COR-L47 (cell line): ENCODE measurements at places on chromosomes 2 and 18.

GRCh38 chr2:158497486-158497885 is 40.7 kb downstream of the PKP4 start:
- no peak for DNase-seq

- no peak for DNase-seq
Observed at GRCh38 chr2:122866095-122866494, 1110.6 kb downstream of the TSN start.

GRCh38 chr18:54031243-54031642 is 193.2 kb downstream of the MBD2 start:
- DNase-seq = no peak

DNA sequence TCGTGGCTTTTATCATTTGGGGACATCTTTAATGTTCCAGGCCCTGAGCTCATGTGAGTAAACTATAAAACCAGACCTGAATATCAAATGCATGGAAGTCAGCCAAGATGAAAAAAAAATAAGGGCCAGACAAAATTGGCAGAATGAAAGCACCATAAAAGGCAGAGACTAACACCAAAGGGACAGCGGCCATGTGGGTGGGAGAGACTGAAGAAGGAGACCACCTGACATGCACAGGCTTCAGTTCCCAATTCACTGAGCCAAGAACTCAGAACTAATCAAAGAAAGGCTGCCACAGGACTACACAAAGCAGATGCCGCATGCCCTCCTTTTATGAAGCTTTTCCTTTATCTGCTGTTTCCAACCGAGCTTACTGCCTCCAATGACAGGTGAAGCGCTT is 267.1 kb downstream of the RAD51AP2 start:
- DNase-seq = no peak

- no peak for DNase-seq
Observed at GRCh38 chr2:153287109-153287801, 191.3 kb downstream of the RPRM start.

DNA sequence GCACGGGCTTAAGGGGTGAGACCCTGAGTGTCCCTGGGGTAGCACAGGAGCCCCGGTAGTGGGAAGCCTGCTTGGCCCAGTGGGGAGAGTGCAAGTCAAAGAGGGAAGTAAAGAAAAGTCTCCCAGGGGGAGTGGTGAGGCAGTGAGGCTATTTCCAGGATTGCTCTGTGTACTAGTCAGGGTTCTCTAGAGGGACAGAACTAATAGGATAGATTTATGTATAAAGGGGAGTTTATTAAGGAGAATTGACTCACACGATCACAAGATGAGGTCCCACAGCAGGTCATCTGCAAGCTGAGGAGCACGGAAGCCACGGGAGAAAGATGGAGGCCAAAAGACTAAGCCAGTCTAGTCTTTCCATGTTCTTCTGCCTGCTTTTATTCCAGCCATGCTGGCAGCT is 45.5 kb downstream of the CMPK2 start:
- no peak for DNase-seq

DNA sequence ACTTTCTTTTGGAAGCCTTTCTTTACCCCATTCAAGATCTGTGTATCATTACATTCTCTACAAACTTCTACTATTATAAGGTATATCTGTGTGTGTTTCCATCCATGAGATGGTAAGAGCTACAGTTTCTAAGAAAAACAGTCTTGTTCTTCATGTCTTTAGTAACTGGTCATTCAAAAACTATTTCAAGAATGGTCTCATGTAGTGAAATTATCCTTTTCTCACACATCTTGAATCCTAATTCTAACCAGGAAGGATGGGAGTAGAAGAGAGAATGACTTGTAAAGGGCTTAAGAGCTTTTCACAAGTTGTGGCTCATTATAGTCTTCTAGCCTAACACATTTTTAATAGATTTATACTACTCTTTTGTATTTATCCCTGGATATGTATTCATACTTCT is 47.3 kb downstream of the ROCK1 start:
- DNase-seq = no peak

- no peak for DNase-seq
Observed at GRCh38 chr2:26838121-26838906, 9.6 kb upstream of the DPYSL5 start.

DNA sequence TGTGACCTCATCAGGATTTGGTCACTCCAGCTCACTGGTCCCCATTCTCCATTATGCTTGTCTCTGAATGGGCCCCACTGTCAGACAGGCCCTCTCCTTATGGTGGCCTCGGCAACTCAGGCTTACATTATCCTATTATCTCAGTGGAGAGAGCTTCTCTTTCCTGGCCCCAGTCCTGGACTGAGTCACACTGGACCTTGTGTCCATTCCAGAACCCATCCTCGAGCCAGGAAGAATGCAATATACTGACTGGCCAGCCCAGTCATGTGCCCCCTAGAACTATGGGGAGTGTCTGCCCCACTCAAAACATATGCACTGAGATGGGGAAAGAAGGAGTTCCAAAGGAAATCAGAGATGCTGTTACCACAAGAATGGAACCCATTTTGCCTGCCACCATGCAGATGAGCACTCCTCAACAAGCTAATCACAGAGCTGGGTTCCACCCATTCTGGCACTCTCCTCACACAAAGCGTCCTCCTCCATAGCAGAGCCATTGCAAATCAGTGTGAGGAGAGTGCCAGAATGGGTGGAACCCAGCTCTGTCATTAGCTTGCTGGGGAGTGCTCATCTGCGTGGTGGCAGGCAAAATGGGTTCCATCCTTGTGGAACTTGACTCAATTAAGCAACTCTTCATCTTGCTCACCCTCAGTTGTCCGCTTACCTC is 71.9 kb downstream of the CHRNA1 start:
- no peak for DNase-seq

GRCh38 chr2:60597346-60597745 is 43.9 kb upstream of the BCL11A start:
- no peak for DNase-seq

DNA sequence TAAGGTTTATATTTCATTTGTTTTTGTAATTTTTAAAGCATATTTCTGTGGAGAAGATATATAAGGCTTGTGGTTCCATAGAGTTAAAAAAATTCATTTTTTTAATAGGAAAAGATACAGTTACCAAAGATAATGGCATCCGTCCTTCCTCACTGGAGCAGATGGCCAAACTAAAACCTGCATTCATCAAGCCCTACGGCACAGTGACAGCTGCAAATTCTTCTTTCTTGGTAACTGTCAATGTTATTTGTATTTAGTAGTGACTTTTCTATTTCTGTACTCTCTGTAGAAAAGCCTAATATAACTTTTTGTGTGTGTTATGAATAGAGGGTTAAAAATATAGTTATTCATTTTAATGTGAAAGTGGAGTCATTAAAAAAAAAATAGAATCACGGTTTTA is 35.1 kb downstream of the HADHB start:
- no peak for DNase-seq

DNA sequence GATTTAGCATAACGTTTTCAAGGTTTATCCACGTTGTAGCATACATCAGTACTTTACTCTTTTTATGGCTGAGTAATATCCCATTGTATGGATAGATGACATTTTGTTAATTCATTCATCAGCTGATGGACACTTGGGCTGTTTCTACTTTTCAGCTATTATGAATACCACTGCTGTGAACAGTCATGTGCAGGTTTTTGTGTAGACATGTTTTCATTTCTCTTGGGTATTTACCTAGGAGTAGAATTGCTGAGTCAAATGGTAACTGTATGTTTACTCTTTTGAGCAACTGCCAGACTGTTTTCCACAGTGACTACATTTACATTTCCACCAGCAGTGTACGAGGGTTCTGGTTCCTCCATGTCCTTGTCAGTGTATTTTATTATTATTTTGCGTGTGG is 33.9 kb downstream of the COX7A2L start:
- peak; percentile 8 for DNase-seq

GRCh38 chr18:74819433-74820059 is 221.9 kb downstream of the ZNF407 start:
- DNase-seq = no peak

DNA sequence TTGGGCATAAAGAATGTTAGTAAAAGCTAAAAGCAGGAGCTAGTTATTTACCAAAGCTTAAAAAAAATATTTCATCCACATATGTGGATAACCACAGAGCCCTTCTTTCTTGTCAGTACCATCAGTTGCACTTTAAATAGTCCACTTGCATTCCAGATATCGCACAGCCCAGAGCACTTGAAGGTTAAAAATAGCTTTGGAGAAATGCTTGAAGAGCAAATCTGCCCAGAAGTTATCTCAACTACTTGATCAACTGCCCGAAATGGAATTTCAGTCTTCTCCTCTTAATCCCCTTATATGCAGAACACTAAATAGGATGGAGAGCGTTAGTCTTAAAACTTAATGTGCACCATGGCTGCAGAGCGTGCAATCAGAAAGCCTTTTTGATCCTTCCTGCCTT is 148.3 kb downstream of the PLEKHA3 start:
- DNase-seq = no peak

GRCh38 chr2:53787614-53788289 is 908 bp downstream of the ERLEC1 start:
- DNase-seq = no peak

- no peak for DNase-seq
Observed at GRCh38 chr2:41955316-41956043, 92.3 kb upstream of the PKDCC start.

DNA sequence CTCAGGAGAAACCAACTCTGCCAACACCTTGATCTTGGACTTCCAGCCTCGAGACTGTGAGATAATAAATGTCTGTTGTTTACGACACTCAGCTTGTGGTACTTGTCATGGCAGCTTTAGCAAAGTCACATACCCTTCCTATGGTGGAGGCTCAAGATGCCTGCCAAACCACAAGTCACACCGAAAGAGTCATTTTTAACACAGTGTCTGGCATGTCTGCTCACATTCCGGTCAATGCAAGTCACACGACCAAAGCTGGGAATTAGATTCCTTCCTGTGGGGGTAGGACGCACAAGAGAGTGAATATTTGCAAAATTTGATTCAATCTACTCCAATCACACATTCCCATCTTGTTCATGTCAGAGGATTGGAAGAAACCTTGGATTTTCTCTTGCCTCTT is 24.6 kb downstream of the KCNE4 start:
- no peak for DNase-seq

- DNase-seq = no peak
Observed at GRCh38 chr18:56258178-56258577, 380.2 kb downstream of the TXNL1 start.

- peak; percentile 23 for DNase-seq
Observed at GRCh38 chr2:10412380-10412779, 35.7 kb downstream of the ODC1 start.

DNA sequence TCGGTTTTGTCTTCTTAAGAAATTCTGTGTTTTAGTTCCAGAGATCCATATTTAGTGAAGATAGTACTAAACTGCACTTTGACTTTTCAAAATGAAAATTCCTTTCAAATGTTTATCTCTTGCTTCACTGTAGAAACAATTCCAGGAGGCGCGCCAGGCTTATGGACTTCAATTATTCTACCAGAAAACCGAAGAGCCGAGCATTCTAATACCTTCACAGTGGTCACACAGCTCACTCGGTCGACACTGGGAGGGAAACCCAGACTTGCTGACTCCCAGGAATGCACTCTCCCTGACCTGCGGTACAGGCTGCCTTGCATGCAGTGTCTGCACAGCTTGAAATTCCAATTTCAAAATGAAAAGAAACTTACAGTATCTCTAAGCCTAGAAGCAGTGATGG is 119.9 kb upstream of the PIEZO2 start:
- DNase-seq = no peak

GRCh38 chr2:100292022-100292580 is 30.2 kb downstream of the LONRF2 start:
- no peak for DNase-seq

GRCh38 chr18:75624869-75625268 is 197.4 kb upstream of the SMIM21 start:
- no peak for DNase-seq

DNA sequence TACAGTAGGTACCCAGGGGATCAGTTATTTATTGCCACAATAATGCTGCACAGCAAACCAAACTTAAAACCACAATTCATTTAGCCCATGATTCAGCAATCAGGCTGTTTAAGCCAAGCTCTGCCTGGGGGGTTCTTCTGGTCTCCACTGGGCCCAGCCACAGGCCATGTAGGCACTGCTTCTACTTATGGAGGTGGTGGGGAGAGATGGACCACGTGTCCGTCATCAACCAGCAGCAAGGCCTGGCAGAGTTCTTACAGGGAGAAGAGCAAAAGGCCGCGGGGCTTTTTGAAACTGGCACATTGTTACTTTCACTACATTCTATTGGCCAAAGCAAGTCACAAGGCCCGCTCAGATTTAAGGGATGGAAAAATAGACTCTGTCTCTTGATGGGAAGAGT is 76.3 kb upstream of the DAPL1 start:
- no peak for DNase-seq

- no peak for DNase-seq
Observed at GRCh38 chr2:204129591-204130294, 193.2 kb downstream of the ICOS start.

DNA sequence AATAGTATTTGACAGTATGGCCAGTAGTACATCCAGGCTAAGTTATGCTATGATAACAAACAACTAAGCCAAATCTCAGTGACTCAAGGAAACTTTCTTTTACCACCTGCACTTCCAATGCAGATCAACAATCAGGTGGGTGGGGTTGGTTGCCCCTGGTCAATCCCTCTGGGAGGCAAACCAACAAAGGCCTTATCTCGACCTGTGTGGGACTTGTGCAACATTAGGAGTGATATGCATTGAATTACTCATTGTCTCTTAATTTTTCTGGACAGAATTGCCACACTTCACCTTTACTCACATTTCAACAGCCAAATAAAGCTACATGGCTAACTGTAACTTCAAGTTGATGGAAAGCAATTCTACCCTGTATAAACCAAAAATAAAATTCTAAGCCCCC is 1049.3 kb upstream of the CDH2 start:
- no peak for DNase-seq

- no peak for DNase-seq
Observed at GRCh38 chr2:99824758-99825157, 317.6 kb downstream of the AFF3 start.

DNA sequence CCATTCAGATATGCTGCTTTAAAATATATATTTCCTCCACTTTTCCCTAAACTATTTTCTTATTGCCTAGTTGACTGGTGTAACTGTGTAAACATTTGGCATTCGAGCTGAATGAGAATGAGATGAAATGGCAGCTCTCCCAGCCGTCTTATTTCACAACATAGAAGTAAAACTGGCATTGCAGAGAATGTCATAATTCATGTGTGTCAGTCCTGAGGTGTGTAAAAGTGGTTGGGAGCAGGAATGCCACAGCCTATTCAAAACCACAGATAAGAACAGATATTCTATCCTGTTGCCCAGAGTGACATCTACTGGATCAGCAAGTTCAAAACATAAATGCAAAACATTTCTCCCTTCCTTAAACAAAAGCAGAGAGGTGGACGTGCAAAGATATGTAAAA is 565.5 kb upstream of the CHAC2 start:
- DNase-seq = peak; percentile 23

- DNase-seq = no peak
Observed at GRCh38 chr2:163630836-163631235, 105.0 kb downstream of the FIGN start.
